Endodermal cell (in vitro differentiated cells): ENCODE measurements at places on chromosomes 7 and 10.

DNA sequence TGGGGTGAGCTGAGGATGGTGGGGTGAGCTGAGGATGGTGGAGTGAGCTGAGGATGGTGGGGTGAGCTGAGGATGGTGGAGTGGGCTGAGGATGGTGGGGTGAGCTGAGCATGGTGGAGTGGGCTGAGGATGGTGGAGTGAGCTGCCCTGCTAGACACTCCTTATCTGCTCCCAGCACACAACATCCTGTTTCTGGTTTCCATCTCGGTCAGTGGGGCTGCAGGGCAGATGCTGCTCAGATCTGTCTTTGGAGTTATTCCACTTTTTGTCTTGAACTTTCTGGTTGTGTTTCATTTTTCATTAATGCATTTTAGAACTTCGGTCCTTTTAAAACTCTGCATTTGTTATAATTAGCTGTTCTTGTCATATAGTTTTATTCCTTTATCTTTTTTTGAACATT, 67.9 kb upstream of the ANTXRL start:
- no peak for DNase-seq

DNA sequence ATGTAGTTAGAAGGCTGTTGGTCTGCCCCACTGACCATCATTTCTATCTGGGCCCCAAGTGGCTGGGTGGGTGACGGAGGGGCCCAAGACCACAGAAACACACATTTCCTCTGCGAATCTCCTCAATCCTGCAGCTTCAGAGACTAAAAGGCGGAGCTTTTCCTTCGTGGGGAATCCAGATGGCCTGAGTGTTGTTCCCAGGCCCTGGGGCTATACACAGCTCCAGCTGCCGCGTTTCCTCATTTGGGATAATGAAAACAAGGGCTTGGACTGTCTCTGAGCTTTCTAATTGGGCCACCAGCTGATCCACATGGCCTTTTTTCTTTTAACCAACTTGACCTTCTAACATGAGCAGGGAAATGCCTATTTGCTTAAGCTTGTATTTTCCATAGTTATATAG, 339.9 kb downstream of the CXCL12 start:
- no peak for DNase-seq

GRCh38 chr10:6119962-6120361, 31.1 kb downstream of the RBM17 start:
- DNase-seq = no peak

DNA sequence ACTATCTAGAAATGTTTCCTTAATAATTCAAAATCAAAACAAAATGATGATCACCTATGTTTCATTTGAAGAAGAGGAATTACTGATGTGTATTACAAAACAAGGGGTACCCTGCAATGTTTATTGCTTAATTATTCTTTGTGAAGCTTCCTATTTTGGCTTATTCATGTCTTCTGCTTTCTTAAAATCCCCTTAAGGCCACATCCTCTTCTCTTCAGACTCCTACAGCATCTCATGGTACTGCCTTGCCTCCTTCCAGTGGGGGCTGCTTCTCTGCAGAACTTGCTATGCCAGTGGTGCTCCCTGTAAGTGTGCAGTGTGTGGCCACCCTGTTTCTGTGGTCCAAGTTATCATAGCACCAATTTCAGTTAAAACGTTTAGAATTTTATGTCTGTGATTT, 35.0 kb downstream of the CCDC146 start:
- no peak for DNase-seq

DNA sequence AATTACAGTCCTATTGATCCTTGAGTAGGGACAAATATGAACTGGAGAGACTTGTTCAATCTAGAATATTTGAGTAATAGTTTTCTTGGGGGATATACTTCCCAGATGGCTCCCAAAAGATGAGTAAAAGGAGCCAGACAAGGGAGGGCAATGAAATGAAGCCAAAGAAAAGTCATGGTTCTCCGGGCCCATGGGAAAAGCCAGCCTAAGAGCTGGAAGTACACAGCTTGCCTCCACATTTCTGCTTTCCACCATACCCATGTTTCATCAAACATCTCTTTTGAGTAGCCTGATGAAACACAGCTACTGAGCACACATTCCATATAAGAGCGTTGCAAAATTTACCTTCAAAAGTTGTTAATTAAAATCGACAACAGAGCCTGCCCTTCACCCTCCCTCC, 535.0 kb upstream of the FZD8 start:
- no peak for DNase-seq

DNA sequence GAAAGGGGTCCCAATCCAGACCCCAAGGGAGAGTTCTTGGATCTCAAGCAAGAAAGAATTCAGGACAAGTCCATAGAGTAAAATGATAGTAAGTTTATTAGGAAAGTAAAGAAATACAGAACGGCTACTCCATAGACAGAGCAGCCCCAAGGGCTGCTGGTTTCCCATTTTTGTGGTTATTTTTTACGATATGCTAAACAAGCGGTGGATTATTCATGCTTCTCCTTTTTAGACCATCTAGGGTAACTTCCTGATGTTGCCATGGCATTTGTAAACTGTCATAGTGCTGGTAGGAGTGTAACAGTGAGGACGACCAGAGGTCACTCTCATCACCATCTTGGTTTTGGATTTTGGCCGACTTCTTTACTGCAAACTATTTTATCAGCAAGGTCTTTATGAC, 1033.4 kb downstream of the SORCS3 start:
- DNase-seq = no peak

DNA sequence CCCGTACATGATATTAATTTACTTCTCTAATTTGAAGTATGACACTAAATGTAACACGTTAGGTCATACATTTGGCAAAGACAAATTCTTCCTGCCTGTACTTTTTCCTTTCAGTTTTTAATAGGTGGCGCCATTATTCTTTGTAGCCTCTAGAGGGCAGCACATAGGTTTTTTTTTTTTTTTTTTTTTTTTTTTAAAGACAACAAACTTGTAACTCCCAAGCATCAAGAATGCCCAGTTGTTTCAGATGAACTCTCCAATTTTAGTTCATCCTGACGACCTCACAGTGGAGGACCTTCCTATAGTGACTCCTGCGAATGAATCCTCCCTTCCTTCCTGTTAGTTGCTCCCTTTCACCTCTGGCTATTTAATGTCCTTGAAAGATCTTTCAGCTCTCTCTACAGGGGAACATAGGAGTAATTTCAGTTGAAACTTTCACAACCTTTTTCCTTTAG, 139.3 kb upstream of the HDAC9 start:
- peak; percentile 52 for DNase-seq

DNA sequence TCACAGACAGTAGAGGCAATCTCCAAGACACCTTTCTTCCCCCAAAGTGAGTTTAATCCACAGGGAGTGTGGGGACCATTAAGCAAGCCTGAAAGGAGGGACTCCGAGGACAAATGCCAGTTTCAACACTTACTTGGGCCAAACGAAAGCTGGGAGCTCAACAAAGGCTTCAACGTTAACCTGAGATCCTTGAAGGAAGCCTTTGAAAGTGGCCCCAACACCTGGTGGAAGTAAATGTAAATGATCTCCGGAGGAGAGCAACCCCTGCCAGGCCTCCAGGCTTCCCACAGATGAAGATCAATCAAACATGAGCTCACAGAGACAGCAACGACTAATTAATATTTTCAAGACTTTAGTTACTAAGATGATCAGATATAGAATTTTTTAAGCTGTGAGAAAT, 103.8 kb downstream of the PIP4K2A start:
- DNase-seq = no peak

GRCh38 chr7:28745351-28745750, 212.8 kb downstream of the TRIL start:
- no peak for DNase-seq

DNA sequence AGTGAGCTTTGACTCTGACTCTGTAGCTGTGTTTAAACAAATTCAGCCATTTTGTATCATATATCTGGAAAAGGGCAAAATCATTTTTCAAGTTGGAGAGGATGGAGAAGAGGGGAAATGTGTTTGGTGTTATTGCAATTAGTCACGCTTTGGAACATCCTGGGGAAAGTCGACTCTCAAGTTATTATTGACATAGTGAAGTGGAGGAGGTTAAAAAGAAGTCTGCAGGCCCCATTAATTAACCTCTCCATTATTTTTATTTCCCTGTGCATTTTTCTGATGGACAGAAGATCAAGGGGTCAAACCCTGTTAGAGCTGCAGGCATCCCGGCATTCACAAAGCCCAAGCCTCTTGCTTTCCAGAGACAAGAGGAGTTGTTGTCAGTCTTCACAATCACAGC, 132.6 kb downstream of the TEX36 start:
- DNase-seq = no peak

DNA sequence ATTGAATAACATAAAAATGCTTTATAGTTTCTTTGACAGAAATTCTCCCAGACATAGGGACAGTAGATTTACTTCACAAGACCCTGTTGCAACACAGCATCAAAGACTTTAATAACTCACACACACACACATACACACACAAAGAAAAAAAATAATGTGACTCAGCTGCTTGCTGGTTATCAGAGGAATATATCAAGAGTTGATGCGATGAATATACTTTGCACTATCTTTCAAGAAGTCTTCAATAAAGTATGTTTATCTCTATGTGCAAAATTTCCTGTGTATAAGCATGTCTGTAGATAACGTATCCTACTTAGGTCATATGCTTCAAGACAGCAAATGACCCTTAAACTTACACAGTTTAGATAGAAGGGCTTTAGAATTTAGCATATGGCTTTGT, 243.1 kb downstream of the ARL4A start:
- no peak for DNase-seq

- DNase-seq = no peak
Measured at GRCh38 chr10:86798025-86798424, 41.6 kb downstream of the BMPR1A start.

DNA sequence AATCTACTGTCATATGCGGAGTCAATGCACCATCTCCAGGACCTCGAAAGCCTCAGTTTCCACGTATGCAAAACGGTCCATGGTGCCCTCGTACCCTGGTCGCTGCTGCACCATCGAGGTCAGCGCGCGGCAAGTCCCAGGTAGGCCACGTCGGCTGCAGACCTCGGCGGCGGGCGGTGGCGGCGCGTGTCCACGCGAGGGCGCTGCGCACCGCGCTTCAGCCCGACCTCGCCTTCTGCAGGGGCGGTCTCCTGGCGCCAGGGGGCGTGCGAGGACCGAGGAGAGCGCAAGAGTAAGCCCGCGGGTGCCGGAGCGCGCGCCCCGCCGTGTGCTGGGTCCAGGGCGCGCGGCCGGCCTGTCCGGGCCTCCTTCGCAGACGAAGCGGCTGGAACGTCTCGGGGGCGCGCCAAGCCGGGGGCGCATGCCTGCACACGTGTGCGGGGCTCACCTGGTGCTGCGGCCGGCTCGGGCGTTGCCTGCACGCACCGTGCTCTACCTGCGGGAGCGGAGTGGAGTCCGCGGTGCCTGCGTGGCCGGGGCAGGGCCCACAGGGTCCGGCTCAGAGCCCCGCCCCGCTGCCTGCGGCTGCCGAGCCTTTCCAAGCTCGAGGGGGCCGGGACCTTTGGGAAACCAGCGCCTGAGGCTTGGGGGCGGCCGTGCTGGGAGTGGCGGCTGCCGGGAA, 54.0 kb downstream of the GLRX3 start:
- DNase-seq = peak; percentile 97

GRCh38 chr7:152759949-152760853, 649 bp downstream of the ACTR3B start:
- peak; percentile 58 for DNase-seq

- no peak for DNase-seq
Measured at GRCh38 chr7:27519793-27520469, 142.8 kb downstream of the HIBADH start.
